ENCODE measurements at places on chromosomes 13 and 19.

DNA sequence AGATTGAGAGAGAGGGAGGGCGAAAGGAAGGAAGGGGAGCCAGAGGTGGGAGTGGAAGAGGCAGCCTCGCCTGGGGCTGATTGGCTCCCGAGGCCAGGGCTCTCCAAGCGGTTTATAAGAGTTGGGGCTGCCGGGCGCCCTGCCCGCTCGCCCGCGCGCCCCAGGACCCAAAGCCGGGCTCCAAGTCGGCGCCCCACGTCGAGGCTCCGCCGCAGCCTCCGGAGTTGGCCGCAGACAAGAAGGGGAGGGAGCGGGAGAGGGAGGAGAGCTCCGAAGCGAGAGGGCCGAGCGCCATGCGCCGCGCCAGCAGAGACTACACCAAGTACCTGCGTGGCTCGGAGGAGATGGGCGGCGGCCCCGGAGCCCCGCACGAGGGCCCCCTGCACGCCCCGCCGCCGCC is at the start of gene TNFSF11:
TSS of gene TNFSF11 (plus strand) at position 142 of the 400 bp plus-strand sequence. CDS start at position 294, 152 bp downstream.
- DNase-seq = no peak

DNA sequence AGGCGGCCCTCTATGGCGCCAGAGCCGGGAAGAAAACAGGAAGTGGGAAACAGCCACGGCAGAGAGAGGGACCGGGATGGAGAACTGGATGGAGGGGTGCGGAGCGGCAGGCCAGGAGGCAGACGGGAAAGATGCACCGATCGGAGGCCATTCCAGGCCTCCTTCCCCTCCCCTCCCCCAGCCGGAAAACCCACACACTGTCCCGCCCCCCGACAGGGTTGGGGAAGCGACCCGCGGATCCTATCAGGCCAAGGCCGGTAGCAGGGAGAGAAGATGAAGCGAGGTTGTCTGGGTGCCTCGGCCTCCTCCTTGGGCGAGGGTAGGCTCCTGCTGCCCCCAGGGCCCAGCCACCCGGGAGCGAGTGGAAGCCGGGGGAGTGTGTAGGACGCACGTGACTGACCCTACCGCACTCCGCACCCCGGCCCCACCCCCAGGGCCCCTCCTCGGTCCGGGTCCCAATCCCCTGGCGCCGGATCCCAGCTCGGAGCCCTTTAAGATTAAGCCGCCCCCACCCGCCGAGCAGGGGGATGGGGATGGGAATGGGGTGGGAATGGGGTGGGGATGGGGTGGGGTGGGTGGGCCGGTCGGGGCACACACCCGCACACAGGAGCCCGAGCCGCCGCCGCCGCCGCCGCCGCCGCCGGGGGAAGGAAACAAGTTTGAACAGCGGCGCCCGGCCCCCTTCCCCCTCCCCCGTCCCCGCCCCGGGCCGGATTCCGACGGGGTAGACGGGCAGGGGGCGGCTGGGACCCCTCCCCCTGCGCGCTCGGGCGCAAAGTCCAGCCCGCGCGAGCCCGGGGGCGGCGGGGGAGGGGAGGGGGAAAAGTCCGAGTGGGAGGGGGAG is 1.5 kb downstream of the ERF start:
- peak; percentile 43 for DNase-seq

DNA sequence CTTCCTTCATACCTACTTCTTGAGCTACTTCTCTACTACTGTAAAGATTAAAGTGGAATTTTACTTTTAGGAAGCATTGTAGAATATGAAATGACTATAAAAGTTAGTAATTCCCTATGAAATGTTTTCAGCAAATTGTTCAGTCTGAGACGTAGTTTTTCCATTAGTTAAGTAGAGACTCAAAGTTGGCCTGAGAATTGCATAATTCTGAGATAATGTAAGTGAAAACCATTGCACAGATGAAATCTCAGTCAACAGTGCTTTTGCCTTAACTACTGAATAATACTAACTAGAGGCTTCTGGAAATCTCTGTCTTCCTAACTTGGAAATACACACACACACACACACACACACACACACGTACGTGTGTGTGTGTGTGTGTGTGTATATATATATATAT is 125.9 kb downstream of the FGF14 start:
- no peak for DNase-seq

GRCh38 chr19:43809762-43810696 is 7.8 kb upstream of the LYPD5 start:
- peak; percentile 61 for DNase-seq

GRCh38 chr13:79861731-79862130 is 380.8 kb downstream of the NDFIP2 start:
- no peak for DNase-seq

DNA sequence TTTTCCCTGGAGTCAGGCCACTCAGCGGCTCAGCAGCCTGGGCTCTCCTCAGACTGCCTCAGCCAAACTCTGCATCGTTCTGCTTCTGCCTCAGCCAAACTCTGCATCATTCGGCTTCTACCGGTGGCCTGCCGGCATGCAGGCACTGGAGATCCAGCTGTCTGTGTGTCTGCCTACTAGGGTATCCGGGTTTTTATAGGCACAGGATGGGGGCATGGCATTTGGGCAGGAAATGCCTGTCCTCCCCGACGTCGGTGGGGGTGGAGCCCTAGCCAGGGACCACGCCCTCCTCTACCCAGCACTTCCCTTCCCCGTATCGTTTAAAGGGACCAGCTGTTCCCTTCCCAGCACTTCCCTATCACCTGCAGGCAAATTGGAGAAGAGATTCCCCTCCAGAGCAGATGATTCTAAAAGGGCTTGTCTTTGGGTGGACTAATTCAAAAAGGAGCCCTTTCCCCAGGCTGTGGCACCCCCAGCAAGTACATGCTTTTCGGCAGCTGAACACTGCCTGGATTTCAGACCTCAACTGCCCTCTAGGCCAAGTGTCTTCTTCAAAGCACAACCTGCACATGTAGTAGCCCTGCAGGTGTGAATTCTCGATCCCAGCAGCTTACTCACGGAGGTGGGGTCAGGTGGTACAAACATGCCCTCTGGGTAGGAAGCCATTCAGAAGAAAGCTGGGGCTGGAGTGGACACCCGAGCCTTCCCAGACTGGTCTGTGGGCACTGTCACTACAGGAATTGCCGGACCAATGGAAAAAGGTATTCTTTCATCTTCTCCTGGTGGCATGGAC is 25.4 kb upstream of the GPR12 start:
- no peak for DNase-seq

DNA sequence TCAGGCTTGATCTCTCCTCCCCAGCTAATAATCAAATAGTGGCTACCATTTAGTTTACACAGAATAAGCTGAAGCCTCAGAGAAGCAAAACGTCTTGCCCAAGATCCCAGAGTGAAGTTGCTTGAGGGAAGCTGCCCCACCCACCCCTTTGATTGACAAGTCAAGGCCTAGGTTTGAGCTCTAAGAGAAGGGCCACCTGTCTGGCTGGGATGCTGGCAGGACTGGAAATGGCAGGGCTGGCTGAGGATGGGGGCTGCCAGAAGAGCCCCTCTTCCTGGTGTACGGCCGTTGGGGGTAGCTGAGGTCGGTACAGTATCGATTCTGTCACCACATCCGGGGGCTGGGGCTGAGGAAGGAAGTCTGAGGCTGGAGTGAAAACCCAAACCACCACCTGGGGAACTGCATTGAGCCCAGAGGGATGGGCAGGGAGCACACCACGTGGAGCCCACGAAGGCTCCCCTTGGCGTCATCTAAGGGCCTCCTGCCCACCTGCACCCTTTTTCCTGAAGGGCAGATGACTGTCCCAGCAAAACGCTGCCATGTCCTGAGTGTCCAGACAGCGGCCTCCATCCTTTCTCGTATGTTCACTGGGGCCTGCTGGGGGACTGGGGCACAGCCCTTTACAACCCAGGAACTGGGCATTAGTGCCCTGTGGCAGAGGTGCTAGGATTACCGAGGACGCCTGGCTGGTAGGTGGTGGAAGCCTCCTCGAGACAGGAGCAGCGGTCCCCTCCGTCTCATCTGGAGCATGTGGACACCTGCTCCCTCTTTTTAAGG is 1.4 kb upstream of the PRKD2 start:
- DNase-seq = peak; percentile 3

DNA sequence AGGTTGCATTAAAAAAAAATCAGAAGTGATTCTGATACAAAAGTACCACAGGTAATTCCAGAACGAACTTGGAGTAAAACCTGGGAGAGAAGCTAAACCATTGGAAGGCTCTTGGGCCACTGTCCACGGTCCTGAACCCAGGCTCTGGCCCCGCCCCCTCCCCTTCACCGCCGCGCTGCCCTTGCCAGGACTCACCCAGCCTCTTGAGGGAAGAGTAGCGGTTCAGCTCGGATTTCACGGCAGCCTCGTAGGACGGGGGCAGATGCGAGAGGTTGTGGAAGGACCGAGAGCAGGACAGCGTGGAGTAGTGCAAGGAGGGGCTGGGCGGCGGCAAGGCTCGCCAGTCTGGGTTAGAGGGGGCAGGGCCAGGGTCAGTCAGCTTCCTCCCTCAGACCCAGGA is 5.7 kb downstream of the SHISA7 start:
- DNase-seq = peak; percentile 43

DNA sequence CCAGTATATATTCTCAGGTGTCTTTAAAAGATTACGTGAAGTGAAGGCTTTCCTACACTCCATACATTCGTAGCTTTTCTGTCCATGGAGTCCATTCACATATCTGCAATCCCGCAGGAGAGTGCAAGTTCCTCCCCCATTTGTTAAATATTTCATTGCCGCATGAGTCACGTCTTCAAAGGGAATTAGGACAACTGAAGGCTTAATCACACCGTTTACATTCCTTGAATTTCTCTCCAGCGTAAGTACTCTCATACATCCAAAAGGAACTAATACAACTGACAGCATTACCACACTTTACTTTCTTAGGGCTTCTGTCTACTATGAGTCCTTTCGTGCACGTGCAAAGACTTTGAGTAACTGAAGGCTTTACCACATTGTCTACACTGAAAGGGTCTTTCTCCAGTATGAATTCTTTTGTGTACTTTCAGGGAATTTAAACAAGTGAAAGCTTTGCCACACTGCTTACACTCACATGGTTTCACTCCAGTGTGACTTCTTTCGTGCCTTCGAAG is 29.0 kb upstream of the ZNF564 start:
- no peak for DNase-seq

DNA sequence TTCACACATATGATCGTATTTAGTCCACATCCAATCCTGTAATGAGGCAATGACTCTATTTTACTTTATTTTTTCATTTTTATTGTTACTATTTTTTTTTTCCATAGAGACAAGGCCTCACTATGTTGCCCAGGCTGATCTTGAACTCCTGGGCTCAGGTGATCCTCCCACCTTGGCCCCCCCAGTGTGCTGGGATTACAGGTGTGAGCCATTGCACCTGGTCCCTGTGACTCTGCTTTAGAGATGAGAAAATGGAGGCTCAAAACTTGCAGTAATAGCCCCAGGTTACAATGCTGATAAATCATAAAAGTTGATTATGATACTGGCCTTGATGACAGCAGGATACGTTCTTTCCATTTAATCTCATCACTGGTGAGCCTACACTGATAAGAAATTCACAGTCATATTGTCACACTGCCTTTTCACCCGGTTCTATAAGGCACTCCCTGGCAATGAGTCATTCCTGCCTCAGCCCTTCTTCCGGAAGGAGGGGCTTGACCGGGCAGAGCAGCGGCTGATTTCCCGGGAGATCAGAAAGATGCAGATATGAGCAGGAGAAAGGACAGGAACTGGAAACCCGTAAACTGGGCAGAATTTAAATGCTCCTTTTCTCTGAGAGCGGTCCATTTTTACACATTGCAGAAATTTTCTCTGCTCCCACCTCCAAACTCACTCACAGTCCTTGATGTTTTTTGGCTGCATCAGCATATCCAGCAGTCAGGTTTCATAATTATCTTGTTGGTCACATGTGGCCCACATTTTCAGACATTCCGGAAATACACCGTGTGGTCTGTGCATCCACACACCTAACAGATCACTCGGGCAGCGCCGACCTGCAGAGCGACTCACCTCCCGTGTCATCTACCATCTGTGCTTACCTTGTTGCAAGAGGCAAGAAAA is 616.4 kb downstream of the EFNB2 start:
- DNase-seq = no peak

GRCh38 chr13:34619326-34619725 is 322.7 kb upstream of the NBEA start:
- no peak for DNase-seq

DNA sequence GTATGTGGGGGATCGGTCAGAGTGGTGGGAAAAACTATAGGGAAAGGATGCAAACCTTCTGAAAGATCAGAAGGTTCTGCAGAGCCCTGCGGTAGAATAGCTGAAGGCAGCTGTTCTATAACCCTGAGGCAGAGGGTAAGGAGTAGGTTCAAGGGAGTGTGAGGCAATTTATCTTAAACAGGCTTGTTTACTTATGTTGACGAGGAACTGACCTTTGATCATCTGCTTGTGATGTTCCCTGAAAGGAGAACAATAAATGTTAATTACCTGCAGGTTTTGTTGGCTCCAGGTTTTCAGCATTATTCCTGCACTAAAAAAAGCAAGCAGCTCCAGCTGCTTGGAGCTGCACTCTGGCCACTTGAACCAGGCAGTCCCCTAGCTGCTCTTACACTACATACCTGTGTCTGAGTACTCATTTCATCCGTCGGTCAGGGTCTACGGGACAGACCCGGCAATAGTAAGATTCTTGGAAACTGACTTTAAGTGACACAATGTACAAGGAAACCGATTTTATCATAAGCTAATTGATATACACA is 202.1 kb downstream of the TBC1D4 start:
- DNase-seq = no peak

DNA sequence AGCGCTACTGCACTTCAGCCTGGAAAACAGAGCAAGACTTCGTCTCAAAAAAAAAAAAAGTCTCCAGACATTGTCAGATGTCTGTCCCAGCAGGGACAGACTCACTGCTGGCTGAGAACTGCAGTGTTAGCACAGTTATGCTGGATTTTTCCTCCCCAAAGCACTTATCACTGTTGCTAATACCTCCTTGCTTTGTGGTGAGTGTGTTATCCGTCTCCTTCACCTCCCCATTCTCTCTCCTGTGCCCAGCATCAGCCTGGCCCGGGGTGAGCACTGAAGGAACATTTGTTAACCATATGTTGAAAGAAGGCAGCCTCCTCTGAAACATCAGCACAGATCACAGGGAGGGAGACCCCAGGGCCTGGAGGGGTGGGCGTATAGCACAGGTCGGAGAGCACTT is 11.3 kb downstream of the MYO9B start:
- DNase-seq = no peak

- no peak for DNase-seq
Observed at GRCh38 chr13:33263976-33264619, 21.5 kb downstream of the STARD13 start.

DNA sequence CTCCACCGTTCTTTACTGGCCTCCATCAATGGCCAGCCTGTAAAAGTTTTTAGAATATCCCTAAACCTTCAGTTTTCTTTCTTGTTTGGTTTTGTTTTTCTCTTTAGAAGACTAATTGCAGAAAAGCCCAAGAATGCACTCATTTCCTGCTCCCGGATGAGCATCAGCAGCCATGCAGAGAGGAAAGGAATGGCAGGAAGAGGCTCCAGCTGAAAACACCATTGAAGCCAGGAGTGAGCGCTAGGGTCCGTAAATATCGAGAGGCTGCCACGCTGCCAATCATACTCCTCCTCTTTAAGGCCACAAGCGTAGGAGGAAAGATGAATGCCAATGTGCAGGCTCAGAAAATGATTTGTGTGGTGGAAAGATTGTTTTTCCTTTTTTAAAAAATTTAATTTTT is 57.4 kb upstream of the UBE2L5 start:
- no peak for DNase-seq
